ENCODE measurements at places on chromosomes 3 and 15.

DNA sequence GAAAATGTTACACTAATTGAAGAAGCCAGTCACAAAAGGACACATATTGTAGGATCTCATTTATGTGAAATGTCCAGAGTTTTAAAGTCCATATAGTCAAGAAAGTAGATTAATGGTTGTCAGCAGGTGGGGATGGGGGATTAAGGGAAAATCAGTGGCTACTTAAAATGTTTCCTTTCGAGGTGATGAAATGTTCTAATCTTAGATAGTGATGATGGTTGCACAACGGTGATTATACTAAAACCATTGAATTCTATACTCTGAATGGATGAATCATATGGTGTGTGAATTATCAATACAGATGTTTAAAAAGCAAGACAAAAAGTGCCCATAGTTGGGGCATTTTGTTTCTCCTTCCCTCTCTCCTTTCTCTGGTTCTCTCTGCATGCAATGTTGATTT is 164.6 kb downstream of the ATG7 start:
- DNase-seq, result no peak

GRCh38 chr15:42929306-42929848 is 8.8 kb upstream of the TTBK2 start:
- DNase-seq, result no peak

DNA sequence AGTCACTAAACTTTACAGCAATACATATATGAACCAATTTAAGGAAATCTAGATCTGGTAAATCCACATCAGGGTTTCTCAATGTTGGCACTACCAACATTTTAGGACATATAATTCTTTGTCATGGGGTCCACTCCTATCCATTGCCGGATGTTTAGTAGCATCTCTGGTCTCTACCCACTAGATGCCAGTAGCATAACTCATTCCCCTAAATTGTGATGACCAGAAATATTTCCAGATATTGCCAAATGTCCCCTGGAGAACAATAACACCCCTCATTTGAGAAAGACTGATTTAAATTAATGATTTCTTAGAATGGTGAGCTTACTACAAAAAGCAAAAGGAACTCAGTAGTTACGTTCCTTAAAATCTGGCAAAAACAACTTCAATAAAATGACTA is 23.1 kb upstream of the ANKRD28 start:
- DNase-seq, result no peak

GRCh38 chr3:196341137-196341536 is 2.9 kb upstream of the TM4SF19 start:
- no peak for DNase-seq

DNA sequence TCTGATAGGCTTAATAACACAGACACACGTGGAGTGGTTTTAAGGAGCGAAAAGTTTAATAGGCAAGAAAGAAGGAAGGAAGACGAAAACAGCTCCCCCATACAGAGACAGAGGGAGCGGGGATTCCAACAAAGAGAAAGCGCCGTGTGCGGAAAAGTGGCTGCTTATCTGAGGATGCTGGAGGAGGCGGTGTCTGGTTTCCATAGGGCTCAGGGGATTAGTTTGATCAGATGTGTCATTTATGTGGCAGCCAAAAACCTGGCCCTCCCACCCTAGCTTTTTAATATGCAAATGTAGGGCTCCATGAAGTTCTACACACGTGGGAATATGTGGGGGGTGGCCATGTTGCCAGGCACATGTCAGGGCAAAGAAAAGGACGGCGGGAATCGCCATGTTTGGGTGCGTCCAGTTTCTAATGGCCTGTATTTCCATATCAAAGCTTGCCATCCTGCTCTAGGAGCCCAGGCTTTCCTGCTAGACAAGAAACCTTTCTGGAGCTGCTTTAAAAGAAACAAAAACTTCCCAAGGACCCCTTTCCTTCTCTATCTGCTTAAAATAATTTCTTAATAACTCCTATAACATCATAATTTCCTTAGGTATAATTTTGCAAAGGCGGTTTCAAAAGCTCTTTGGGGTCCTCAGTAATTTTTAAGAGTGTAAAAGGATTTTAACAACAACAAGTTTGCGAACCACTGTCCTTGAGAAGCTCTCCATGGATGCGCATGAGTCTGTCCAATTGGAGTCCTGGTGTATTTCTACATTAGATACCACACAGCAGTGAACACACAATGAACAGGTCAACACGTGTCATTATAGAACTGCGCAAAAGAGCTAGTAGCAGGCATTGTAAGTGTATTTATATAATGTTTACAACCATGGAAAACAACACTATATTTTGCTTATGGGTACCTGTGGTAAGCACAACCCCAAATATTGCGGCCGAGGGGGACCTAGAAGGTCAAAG is 622 bp upstream of the ZNF589 start:
- DNase-seq, result no peak

GRCh38 chr3:66406831-66407610 is 93.8 kb downstream of the LRIG1 start:
- DNase-seq, result no peak

- no peak for DNase-seq
Observed at GRCh38 chr3:21509731-21510470, 241.1 kb downstream of the ZNF385D start.

DNA sequence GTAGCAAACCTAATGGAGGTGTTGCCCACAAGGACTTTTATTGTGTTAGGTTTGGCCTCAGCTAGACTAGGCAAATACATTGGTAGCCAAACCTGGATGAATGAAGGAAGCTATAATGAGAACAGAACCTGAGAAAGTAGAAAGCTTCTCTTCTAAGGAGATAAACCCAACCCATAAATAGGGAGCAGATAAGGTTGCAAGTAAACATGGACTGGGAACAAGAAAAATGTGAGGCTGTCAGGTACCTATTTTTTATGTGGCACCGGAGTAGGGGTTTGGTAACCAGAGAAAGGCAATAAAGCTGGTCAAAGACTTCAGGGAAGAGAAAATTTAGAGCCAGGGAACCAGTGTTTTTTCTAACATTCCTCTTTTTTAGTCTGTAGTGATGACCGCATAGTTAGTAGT is 25.0 kb downstream of the ZNF654 start:
- DNase-seq, result no peak

DNA sequence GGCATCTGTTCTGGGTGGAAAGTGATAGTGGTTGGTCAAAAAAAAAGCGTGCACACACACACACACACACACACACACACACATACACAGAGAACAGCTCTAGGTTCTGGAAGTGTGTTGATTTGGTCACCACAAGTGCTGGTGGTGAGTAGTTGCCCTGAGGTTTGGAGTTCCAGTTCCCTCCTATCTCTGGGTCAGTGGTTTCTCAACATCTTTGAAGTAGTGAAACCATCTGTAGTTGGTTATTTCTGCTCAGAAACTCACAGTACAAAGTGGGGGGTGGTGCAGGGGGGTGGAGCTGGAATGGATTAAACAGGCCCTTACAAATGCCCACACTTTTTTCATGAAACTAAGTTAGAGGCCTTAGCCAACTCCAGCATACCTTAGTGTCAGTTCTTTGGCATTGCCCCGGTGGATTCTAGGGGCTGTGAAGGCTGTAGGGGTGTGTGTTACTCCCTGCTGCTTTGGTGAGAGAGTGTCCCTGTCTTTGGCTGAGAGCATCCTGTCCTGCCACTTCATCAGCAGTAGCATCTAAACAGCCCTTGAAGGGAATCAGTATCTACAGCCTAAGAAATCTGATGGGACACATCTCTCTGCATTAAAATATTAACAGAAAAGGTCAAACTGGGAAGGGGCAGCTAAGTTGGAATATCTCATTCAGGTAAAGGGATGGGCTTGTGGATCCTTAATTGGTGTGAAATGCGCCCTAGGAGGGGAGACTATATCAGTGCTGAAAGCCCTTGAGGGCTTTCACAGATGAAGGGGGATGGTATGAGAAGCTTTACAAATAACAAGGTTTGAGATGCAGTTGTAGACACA is 20.6 kb downstream of the SMAD3 start:
- no peak for DNase-seq

DNA sequence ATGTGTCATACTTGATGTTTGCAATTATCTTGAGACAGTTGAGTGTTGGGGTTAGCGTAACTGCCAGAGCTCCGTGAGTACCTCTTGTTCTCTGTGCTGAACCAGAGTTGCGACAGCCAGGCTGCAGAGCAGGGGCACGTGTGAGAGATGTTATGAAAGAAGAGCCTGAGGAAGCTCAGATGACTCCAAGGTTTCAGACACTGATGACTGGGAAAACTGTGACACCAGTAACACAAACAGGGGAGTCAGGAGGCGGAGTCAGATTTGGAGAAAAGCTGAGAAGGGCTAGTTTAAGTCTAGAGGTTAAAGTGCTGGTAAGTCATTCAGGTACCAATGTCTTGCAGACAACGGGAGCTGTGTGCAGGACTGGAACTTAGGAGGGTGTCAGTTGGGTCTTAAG is 45.0 kb downstream of the BLM start:
- no peak for DNase-seq

GRCh38 chr3:66140106-66140505 is 80.7 kb upstream of the SLC25A26 start:
- no peak for DNase-seq

- no peak for DNase-seq
Observed at GRCh38 chr3:104523136-104523535, 843.6 kb upstream of the ALCAM start.

- no peak for DNase-seq
Observed at GRCh38 chr3:123147754-123148535, 53.8 kb upstream of the SEC22A start.

DNA sequence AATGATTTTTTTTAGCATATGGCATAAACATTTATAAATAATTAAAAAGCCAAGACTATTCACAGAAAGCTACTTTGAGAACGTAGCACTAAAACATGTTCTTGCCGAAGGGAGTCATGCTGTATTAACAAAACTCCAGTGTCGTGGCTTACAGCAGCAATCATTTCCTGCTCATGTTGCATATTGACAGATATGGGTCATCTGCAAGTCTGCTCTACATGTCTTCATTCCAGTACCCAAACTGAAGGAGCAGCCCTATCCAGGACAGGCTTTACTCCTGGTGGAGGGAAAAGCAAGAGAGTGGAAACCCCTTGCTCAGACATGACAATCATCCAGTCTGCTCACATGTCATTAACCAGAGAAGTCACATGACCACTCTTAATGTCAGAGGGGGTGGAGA is 87.6 kb downstream of the NEK11 start:
- no peak for DNase-seq

DNA sequence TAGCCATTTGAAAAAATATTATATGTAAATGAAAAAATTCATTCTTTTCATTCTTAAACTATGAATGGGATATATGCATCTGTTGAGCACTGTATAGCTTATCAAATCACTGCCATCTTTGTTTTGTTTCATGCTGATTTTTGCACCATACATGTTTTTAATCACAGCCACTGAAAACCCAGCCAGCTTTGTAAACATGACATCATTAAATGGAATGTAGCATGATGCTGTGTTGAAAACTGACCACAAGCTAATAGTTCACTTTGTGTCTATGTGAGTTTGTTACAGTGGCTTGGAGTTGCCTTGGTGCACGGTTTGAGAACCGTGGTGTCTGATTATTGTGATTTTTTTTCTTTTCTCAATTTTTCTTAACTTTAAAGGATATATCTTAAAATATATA is 75.7 kb downstream of the GMPS start:
- DNase-seq, result no peak

- DNase-seq, result no peak
Observed at GRCh38 chr3:52249683-52250082, 4.1 kb downstream of the PPM1M start.

DNA sequence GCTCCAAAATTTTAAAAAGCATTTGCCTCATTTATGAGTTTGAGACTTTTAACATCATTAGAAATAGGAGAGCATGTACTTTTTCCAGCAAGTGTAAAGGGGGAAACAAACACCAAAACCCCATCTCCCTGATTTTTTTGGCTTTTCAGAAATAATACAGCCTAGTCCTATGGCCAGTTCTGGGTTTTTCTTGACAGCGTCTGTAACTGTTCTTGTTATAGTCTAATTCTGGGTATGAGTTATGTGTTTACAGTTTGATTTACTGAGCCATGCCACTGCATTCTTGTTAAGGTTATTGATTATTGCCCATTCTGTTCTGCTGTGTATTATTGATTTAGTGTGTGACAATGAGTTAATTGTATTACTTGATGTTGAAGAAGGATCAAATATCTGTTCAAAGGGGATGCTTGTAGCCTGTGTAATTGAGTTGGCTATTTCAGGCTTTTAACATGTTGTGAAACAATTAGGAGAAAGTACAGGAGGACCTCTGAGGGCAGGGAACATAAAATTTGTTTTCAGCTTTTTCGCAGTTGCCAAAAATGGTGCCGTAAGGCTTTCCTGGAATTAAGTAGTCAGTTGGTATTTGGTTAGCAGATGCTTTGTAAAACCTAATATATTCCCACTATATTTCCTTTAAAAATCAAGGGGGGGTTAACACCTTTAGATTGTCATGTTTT is 46.1 kb downstream of the MBNL1 start:
- no peak for DNase-seq

DNA sequence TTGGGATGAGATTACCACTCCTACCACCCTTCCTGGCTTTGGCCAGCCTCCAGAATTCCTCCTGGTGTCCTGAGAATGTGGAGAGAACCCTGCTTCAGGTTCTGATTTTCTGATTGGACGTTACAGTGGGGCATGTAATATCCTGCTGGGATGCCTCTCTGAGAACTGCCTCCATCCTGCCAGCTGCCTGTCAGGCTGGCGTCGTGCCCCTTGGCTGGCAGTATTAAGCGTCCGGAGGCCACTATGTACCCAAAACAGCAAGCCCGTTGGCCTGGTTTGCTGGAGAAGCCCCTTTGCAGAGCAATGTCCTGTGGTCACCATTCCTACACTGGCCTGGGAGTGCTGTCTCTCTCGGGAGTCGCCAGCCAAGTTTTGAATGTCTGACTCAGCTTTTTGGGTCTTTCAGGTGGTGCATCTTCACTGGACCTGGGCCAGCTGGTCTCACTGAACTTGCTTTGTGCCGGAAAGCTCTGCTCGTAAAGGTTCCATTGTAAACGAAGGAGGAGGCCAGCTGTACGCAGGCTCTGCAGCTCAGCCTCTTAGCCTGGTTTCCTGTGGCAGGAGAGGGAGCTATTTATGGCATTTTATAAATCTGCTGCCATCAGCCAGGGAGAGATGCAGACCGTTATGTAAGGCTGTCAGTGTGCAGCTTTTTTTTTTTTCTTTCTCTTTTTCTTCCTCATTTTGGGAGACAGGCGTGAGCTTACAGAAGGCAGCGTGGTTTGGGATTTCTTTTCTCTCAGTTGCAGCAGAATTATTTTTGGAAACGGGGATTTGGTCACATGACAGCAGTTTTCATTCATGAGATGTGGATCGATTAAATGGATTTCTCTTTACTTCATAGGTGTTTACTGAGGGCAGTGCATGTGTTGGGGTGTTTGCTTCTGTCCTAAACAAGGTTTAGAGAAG is 19.0 kb upstream of the TRAK1 start:
- DNase-seq, result no peak

DNA sequence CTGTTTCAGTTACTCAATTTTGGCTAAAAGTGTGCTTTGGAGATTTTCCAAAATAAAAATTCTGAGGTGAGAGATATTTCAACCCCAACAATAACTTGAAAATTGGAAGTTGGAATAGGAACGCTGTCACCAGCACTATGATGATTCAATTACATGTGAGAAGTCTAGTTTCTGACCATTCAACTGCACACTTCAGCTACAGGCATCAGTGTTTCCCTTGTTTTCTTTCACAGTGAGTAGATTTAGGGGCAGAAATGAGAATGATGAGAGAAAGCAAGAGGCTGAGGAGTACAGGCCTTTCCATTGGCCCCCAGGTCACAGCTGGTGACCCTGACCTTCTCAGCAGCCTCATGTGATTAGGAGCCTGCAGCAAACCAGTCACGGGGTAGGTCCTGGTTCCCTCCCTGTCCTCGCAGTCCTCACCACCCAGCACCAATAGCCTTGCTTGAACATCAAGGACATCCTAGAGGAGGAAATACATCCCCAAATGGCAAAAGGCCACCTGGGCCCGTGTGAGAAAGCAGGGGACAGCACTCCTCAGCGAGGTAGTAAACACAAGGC is 10.0 kb upstream of the FILIP1L start:
- DNase-seq, result no peak

GRCh38 chr15:100120111-100120510 is 221.7 kb downstream of the ADAMTS17 start:
- DNase-seq, result no peak
